H54 (cell line): ENCODE measurements at places on chromosomes 12 and 14.
A peak's percentile ranks its signal among the peaks of the same experiment; 100 is the strongest.

DNA sequence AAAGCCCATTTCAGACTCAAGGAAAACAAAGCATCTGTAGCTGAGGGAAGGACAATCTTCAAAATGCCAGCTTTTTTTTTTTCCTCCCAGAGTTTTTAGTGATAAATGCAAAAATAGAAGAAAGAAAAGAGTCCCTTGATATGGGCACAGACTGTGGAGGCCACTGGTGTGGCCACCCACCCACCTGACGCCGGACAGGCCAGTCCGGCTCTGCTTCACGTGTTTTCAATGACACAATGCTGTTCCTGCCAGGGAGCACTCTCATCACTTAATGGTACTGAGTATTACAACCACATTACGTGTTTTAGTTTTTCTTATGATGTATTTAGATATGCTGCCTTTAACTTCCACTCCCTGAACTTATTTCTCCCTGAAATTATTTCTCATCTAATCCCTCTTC lies 155.7 kb upstream of the HIF1A start:
- no peak for DNase-seq

DNA sequence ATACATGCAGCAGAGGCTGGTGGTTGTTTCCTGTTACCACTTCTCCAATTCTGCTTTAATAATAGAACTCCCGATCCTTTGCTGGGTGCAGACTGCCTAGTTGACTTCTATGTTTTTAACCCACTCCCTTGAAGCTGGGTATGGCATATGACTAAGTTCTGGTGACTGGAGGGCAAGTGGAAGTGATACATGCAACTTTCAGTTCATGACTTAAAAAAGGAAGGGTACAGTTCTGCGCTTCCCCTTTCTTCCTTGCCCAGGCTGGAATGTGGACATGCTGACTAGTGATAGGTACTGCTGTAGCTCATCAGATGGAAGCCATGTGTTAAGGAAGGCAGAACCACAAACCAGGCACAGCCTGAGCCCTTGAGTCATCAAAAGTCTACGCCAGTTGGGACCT lies 2.4 kb upstream of the A2M start:
- no peak for DNase-seq

DNA sequence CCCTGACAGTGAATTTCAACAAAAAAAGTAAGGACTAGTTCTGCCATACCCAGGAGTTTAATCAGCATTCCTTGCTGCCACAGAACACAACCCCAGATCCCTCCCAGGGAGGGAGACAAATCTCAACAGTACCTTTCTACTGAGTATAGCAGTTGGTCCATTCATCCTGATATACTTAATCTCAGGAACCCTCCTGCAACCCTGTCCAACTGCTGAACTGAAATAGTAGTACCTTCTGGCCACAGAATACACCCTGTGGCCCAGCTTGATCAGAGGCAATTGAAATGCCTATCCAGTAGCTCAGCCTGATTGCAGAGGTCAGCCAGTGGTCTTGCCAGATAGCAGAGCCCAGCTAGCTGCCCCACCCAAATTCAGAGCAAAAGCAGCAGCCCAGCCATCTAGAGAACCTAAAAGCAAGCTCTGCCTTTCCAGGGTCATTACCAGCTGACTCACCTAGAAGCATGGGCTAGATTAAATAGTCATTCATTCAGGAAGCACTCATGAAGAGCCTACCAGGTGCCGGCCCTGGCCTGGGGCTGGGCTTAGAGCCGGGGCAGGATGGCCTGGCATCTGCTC lies 40.0 kb upstream of the RHOJ start:
- no peak for DNase-seq

DNA sequence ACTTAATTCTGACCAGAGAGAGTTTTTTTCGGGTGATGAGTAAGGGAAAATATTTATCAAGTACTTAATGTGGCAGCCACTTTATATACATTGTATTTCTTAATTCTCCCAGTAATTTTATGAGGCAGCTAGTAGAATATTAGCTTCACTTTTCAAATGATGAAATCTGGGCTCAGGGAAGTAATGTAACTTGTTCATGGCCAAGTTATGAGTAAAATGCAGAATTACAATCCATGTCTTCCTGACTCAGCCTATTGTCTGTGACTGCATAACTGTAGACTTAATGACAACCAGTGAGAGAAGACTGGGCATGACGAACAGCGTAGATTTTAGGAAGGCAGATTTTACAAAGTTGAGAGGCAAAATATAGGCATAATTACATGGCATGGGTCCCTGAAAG lies 106.7 kb upstream of the MIS18BP1 start:
- DNase-seq, result no peak

DNA sequence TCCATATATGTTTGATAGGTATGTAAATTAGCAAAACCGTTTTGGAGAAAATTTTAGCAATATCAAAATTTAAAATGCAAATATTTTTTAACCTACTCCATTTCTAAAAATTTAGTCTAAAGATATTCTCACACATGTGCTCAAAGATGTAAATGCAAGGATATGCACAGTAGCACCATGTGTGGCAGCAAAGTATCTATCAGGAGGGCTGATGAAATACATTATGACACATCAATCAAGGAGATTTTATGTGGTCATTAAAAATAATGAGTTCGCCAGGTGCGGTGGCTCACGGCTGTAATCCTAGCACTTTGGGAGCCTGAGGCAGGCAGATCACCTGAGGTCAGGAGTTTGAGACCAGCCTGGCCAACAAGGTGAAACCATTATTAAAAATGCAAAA lies 8.0 kb upstream of the C1R start:
- DNase-seq, result no peak

- no peak for DNase-seq
These were observed 6.2 kb downstream of the RERG start for GRCh38 chr12:15214851-15215601.

- peak; percentile 7 for DNase-seq
These were observed 94.2 kb downstream of the GRIP1 start for GRCh38 chr12:66584673-66585072.

DNA sequence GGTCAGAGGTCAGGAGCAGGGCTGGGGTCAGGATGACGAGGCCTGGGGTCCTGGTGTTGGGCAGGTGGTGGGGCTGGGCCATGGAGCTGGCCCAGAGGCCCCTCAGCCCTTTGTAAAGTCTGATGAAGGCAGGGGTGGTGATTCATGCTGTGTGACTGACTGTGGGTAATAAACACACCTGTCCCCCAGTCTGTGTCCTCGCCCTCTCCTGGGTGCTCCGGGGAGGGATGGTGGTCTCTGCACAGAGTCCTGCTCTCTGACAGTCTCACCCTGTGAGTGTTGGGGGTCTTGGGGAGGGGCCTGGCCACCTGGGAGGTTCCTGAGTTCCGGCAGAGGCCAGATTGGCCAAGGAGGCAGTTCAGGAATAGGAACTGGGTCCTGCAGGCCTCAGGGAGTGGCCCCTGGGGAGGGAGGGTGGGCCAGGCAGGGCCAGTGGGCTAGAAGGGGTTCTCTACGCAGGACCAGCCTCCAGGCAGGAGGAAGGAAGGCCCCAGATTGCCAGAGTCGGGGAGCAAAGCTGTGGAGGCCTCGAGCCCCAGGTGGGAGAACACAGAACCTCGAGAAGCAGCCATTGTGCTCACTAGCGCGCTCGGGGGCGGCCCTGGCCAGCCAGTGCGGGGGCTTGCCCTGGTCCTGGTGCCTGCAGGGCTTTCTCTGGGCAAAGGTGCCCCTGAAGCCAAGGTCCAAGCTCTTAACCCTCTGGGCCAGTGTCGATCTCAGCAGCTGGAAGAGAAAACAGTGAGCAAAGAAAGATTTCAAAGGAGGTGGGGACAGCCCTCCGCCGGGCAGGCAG lies 14.4 kb downstream of the ACADS start:
- DNase-seq, result no peak

DNA sequence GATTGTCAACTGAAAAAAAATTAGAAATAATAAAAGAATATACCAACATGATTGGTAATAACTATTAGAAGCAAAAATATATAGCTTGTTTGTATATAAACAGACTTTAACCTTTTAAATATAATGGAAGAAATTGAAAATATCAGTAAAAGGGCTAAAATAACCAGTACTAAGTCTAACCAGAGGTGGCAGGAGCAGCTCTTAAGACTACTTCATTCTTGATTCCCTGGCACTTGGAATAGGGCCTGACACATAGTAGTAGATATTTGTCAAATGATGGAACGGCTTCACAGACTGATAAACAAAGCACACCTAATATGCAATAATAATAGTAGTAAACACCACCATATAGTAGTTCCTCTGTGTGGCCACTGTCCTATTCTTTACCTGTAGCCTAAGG lies 9.4 kb downstream of the TMEM63C start:
- DNase-seq, result no peak

DNA sequence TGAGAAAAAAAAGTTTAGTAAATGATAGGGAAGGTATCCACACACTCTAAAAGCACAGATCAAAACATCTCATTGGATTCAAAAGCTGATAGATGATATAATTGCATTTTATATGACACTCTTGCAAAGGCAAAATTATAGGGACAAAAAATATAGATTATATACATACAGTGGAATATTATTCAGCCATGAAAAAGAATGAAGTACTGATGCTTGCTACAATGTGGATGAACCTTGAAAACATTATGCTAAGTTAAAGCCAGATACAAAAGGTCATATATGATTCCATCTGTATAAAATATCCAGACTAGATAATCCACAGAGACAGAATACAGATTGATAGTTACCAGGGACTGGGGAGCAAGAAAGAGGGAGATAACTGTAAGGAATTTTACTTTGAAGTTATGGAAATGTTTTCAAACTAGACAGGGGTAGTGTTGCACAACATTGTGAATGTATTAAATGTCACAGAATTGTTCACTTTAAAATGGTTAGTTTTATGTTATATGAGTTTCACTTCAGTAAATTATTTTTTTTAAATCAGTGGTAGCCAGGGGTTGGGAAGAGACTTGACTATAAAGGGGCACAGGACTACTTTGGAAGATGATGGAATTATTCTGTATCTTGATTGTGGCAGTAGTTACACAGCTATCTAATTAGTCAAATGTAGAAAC lies 41.7 kb upstream of the CDKN3 start:
- no peak for DNase-seq

DNA sequence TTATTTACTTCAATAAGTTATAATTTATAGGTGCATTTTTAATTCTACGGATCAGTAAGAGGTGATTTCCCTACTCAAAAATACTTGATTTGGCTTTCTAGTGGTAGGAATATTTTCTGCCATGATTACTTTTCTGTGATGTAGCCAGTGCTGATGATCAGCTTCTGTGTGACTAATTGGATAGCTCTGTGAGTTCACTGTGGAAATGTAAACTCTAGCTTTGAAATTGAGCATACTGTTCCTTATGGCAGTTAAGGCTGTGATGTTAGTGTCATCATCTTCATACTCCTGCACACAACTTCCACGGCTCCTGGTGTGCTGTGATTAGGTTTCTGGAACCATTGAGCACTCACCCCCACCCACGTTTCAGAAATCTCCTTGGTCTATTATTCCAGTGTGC lies 48.2 kb downstream of the PLEKHA5 start:
- DNase-seq, result no peak

GRCh38 chr14:51727526-51727925 lies 75.8 kb downstream of the FRMD6 start:
- DNase-seq, result no peak

DNA sequence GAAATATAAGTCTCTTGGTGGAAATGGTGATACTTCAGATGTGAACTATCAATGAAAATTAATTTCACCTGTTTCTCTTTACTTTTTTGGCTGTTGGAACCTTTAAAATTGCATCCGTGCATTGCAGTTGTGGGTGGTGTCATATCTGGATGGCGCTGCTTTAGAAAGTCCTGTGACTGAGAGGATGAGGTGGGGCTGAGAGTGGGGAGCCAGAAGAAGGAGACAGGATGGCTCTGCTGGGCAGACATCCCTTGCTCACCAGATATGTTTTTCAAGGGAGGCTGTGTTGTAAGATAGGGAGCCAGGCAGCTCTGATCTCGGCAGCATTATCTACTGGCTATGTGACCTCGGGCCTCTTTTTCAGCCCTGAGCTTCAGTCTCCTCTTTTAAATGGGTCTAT lies 12.7 kb downstream of the ASB2 start:
- DNase-seq, result no peak

- no peak for DNase-seq
These were observed 212.1 kb upstream of the FKBP4 start for GRCh38 chr12:2582631-2583030.

DNA sequence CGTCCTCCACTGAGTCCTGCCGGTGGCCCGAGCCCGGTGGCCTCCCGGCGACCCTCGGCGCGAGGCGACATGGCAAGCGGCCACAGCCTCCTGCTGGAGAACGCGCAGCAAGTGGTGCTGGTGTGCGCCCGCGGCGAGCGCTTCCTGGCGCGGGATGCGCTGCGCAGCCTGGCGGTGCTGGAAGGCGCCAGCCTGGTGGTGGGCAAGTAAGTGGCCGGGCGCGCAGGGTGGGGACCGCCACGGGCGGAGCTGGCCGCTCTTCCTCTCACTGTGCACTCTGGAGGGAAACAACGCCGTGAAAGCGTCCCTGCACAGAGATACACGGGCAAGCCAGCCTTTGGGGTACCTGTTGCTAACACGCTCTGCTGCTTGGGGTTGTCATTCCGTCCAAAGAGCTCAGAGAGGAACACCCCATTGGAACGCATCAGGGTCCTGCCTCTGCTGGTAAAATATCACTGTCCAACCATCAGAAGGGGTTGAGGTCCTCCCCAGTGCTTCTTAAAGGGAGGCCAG lies at the start of gene AMDHD1:
Gene AMDHD1, plus strand, starts transcription at position 2 of the 513 bp plus-strand sequence. Its CDS starts 68 bp downstream, at position 70.
- peak; percentile 79 for DNase-seq

DNA sequence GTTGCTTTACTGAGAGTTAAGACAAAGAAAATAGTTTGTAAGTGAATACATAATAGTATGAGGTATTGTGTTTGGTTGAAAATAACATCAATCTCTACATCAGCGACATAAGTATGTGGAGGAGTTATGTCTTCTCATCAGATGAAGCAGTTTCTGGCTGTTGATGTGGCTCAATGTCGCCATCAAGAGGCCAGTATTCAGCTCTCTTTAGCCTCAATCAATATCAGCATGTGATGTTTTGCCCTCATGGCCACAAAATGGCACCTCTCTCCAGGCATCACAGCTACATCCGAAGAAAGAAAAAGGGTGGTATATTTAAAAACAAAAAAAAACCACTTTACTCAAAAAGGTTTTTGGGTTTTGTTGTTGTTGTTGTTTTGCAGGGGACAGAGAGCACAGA lies 302.3 kb upstream of the TMEM132C start:
- no peak for DNase-seq

GRCh38 chr12:20508359-20508758 lies 140.0 kb downstream of the PDE3A start:
- no peak for DNase-seq

- no peak for DNase-seq
These were observed at the start of gene TMPRSS12 for GRCh38 chr12:50842637-50843493. Gene TMPRSS12, plus strand, starts transcription at chr12:50842926. Its CDS starts 39 bp downstream, at chr12:50842965.

DNA sequence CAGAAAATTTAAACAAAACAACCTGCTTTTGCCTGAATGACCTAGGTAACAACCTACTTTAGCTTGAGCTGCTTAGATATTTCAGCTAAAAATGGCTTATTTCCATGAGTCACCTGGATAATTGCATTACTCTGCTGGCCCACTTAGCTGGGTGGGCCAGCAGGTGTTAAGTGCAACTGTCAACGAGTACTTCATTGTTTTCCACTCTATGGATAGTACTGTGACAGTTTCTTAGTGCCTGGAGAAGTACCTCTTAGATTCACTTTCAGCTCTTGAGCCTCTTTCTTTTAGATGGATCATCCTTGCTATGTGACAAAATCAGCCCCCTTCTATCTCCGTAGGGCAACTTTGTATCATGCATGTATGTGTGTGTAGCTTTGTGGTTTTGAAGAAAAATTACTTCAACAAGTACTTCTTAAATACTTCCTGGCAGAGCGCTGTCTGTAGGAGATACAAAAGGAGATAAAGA lies 368.2 kb upstream of the ATP2B1 start:
- DNase-seq, result no peak

- DNase-seq, result no peak
These were observed 36.7 kb upstream of the RIMBP2 start for GRCh38 chr12:130752692-130753230.
